ENCODE measurements at places on chromosomes 5 and 9.
A peak's percentile ranks its signal among the peaks of the same experiment; 100 is the strongest.

DNA sequence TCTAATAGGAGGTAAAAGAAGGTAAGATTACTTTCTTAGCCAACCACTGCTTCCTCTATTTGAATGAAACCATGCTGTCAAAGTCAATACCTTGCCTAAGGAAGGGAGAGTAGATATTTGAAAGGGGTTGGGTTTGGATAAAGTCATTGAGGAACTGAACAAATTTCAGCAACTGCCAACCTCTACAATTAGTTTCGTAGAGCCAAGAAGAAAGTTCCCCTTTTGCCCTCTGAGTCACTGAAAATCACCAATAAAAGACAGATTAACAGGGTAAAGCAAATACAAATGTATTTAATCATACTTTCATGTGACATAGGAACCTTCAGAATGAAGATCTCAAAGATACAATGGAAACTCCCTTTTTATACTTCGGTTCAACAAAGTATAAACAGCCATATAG lies 615.7 kb downstream of the GABRG2 start:
- DNase-seq, result no peak

GRCh38 chr9:133134388-133135145 lies 13.5 kb upstream of the RALGDS start:
- DNase-seq, result peak; percentile 35

GRCh38 chr5:144151026-144151425 lies 19.4 kb downstream of the YIPF5 start:
- peak; percentile 50 for DNase-seq

GRCh38 chr9:103037508-103038477 lies 42.7 kb downstream of the CYLC2 start:
- DNase-seq, result peak; percentile 85

DNA sequence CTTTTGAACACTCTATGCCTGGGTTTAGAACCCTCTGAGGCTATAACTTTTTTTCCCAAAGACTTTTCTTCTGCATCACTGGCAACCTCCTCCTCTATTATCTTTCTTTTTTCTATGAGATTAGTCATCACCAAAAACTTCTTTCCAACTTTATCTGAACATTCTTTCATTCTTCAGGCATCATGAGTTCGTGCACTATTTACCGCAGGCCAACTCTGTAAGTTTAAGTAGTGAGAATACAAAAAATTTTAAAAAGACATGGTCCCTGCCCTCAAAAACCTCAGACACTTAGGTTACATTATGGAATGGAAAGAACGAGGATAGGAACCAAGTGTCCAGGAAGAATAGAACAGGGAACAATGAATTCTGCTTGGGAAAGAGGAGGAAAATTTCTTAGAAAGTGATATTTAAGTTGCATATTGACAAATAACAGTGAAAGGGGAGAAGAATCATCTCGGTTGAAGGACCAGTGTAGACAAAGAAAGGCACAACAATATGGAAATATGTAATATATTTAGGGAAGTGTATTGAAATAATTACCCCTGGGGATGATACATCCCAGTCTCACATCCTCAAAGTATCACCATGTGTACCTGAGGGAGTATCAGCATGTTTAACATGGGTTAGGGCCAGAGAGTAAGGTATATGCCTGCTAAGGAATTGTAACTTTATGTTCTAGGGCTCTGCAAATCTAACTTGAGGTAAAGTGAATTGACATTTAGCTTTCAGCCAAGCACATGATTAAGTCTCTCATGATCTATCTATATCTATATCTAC lies 196.5 kb upstream of the NREP start:
- DNase-seq, result peak; percentile 73

GRCh38 chr5:93995126-93995621 lies 253.8 kb upstream of the POU5F2 start:
- DNase-seq, result peak; percentile 20

All from ELR (cell line).